ENCODE measurements at places on chromosomes 5 and 9.

DNA sequence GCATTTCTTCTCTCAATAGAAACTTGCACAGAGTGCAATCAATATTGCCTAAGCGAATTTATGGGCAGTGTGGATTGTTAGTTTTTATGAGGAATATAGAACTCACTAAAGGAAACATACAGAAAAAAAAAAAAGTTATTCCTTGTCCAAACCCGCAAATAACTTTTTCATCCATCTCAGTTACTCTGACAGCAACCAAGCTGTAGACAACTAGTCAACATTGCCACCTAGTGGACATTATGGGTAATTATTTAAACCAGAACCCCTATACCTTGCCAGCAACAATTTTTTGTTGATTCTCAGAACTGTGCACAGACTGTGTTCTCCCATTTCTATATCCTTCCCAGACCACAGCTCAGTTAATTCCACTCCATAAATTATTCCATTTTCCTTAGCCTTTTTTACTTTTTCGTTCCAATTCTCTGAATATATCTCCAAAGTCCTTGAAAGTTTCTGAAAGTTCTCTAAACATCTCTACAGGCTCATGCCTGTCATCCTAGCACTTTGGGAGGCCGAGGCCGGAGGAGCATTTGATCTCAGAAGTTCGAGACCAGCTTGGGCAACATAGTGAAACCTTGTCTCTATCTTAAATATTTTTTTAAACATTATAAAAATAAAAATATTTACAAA is 2.6 kb upstream of the AFAP1L1 start:
- no peak for DNase-seq

- no peak for DNase-seq
Observed at GRCh38 chr5:126357585-126358342, 65.4 kb upstream of the GRAMD2B start.

- no peak for DNase-seq
Observed at GRCh38 chr9:95760791-95761190, 114.7 kb upstream of the ERCC6L2 start.

DNA sequence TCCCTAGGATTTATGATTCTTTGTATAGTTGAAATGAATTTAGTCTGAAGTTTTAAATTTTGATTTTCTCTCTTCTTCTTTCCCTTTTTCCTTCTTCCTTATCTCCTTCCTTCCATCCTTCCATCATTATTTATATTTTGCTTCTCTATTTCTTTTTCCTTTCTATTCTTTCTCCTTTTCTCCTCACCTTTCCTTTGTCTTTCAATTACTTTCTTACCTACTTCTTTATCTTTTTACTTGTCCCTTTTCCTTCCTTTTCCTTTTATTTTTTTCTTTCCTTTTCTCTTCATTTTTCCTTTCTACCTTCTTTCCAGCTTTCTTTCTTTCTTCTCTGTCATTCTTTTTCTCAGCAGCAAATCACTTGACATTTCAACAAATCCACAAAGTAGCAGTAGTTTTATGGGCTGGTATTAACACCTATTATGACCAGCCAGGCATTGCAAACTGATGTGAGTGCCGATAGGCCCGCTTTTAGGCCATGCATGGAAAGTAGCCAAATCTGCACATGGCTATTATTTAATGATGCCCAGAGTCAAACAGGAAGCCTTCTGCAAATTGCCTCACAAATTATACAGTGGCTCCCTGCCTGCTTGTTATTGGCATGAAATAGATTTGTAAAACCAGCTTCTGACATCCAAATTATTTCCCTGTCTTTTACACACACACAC is 37.1 kb upstream of the NR3C1 start:
- DNase-seq, result no peak

DNA sequence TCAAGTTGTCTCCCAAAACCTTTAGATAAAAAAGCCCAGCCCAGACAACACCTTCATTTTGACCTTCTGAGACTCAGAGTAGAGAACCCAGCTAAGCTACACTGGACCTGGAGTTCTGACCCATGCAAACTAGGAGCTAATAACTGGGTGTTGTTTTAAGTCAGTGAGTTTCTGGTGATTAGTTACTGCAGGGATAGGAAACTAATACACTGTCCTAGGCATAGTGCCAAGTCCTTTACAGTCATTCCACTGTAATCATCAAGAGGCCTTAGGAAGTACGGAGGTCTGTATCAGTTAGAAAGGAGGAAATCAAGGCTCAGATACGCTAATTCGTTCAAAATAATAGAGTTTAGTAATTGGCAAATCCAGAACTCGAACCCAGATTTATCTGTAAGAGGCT is 197.9 kb downstream of the KCTD16 start:
- no peak for DNase-seq

DNA sequence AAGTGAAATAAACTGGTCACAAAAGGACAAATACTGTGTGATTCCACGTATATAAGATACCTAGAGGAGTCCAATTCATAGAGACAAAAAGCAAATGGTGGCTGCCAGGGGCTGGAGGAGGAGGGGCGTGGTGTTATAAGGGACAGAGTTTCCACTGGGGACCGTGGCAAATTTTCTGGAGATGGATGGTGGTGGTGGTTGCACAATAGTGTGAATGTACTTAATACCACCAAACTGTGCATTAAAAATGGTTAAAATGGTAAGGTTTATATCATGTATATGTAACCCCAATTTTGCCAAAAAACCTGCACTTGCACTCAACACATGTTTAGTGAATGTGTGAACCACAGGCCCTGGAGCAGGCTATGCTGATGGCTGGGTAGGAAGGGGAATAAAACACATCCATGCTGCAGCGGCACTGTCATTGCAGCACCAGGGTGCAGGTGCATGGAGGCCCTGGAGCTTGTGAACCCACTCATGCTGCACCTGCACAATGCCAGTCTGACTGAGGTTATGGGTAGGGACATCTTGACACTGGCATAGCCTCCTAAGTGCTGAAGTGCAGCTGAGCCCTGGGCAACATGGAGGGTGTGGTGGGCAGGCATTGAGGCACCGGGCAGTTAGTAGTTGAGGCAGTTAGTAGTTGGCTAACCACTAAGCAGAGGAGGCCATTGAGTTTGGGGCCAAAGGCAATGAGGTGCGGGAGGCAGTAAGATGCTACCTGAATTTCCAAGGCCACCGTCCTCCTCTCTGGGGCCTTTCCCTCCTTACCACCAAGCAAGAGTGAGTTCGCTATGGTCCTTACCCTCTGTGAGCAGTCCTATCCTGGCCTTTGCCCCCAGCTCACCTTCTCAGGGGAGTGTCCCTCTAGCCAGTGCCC is 3.5 kb upstream of the PHF2 start:
- DNase-seq, result no peak

GRCh38 chr9:112861638-112862555 is 28.8 kb downstream of the SLC46A2 start:
- DNase-seq, result no peak

- no peak for DNase-seq
Observed at GRCh38 chr9:7639471-7639870, 160.1 kb downstream of the DMAC1 start.

DNA sequence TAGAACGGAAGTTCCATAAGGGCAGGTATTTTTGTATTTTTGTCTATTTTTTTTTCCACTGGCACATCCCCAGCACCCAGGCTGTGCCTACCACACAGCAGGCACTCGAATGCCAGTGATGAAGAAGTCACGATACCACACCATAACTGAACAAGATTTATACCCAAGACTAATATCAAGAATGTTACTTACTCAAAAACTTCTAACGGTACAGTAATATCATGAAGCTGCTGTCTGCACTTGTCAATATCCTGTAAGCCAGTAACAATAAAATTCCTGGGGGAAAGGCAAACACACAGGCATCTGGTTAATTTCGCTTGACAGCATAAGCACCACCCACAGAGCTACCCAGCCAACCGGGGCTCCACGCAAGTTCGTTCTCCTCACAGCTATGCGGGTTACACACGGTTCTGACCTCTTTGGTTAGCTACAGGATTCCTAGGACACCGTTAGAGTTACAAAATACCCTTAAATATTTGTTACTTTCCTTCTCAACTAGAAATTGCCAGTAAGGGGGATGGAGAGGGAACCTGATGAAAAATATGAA is 1.3 kb downstream of the MED10 start:
- no peak for DNase-seq

DNA sequence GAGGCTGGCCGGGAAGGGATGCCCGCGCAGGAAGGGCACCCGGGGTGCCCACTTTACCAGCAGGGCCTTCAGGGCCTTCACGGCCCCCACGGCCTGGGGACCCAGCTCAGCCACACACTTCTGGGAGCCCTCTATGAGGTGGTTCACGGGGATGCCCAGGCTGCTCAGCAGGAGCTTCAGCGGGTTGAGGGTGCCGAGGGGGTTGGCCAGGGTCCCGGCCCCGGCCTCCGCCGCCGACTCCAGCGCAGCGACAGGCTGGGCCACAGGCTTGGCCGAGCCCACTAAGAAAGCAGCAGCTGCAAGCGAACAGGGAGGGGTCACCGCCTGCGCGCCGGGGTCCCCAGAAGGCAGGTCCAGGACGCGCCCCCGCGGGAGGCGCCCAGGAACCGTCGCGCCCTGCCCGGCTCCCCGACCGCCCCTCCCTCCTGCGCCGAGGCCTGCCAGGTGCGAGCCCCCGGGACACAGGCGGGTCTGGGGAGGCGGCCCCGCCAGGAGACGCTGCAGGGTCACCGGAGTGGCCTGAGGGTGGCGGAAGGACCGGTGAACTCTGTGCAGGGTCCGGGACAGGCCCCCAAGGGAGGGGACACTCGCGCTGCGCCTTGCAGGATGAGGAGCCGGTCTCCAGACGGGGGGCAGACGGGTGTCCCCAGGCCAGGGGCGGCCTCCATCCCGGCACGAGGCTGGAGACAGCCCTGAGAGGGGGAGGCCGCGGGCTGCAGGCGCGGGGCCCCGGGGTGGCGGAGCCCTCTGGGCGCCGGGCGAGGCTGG is 572 bp downstream of the SCGB3A1 start:
- no peak for DNase-seq

- no peak for DNase-seq
Observed at GRCh38 chr5:123278284-123278683, 144.9 kb downstream of the CEP120 start.

DNA sequence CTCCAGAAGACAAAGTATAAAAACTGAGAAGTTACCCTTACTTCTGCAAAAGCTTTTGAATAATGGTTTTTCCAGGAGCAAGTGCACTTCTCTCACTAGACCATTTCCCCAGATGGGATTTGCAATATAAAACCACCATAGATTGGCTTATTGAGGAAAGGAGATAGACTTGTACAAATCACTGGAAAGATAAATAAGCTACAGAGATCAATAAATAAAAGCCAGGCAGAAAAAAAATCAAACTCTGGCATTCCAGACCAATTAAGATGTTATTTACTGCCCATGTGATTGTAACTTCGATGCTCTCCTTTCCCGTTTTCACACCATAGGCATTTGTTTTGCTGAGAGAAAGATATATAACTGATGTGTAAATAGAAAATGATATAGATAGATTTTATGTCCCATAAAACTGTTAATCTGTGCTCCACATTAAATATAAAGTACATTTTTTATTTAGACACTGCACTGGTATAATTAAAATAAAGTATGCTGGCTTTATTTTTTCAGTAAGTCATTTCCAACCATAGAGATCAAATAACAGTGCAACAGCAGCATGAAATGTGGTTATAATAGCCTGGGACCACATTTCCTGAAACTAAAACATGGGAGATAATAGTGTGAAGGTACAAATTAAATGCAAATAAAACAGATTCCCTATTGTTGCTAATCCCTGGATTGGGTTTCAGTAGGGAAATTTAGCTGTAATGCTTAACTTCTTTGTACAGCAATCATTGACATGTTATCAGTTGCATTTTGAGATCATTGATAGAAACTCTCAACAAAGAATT is 177.7 kb downstream of the NR2F1-AS1 start:
- no peak for DNase-seq

DNA sequence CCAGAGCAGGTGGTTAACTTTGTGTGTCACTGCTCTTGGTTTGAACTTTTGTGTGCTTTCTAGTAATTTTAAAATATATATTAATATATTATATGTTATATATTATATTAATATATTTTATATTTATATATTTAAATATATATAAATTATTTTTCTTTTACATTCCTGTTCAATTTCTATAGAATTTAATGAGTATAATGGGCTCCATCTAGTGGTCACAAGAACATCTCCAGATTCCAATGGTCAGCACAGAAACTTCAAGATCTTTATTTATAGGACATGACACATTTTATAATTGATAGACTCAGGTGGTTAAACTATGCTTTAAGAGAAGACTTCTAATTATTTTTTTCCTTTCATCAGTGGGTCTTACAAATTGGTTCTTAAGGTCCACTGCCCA is 39.1 kb downstream of the COL23A1 start:
- no peak for DNase-seq

DNA sequence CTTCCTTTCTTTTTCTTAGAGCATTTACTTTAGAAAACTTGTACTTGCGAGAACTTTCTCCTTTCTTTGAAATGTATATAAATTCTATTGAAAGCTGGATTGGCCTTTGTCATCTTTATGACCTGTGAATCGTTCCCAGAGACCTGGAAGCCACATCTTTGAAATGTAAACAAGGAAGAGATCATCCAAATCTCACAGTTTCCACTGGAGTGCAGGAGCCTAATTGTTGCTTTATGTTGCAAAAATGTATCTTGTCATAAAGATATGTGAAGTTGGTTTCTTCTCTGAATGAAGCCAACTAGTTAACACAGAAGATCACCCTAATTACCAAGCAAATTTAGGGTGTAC is 1101.8 kb downstream of the TAF11L14 start:
- no peak for DNase-seq

DNA sequence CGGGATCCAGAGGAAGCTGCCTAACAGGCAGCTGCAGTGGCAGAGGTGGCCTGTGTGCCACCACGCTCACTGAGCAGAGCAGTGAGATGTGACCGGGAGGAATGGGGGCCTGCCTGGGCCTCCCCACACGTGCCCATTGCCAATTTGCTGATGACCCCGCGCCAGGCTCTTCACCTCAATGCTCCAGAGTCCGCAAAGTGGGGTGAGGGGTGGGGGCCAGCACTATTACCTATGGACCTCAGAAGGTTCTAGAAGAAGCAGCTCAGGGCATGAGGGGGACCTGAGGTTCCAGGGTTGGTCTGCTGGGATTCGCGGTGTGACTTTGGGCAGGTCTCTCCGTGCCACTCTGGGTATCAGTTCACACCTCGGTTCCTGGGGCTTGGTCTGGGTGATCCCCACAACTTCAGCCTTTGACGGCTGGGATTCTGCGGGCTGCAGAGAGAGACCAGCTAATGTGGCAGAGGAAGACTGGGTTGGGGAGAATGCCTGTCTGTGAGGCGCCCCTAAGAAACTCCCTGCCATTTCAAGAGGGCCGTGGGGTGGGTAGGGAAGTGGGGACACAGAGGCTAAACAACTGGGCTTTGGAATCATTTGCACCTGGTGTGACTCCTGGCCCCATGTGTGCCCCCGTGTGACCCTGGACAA is 231.0 kb upstream of the MVB12B start:
- no peak for DNase-seq

- no peak for DNase-seq
Observed at GRCh38 chr5:153624451-153624765, 133.9 kb downstream of the GRIA1 start.

DNA sequence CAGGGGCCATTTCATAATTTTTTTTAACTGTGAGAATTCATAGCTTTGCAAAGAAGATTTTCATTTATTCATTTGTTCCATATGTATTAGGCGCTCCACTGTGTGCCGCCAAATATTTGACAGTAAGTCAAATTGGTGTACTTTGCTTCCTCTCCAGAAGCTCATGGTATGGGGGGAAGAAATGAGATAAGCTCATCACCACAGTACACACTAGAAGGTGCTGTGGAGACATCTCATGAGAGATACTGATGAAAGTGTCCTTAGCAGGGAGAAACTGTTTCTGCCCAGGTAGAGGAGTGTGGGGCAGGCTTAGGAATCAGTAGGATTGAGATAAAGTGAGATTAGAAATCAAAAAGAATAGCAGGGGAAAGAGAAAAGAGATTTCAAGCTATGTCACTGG is 136.2 kb downstream of the CDH6 start:
- DNase-seq, result no peak

GRCh38 chr5:72848474-72849428 is 32.3 kb downstream of the TNPO1 start:
- no peak for DNase-seq

All from activated T-helper 1 cell treated with anti-CD3 and anti-CD28 coated beads, Interleukin-2, amount 50 U/mL, for 16 hours (primary cell).